H4 (cell line): ENCODE measurements at places on chromosomes 1 and 21. TPM values are rescaled to one million over a fixed set of nuclear protein-coding genes. Genes with fewer than 3 reads are reported as not detected.

GPR89B gene
- total RNA-seq: 12.3 and 15.2 TPM in 2 replicates

PSMA5 gene
- total RNA-seq: 154 and 184 TPM in 2 replicates

SMPDL3B gene
- total RNA-seq: 0.23 and 1.6 TPM in 2 replicates

A3GALT2 gene
- not detected in 2 replicates for total RNA-seq

KCND3 gene
- 0.08 and 0.14 TPM in 2 replicates for total RNA-seq

C1orf105 gene
- total RNA-seq: not detected in 2 replicates

FCRL5 gene
- not detected in 2 replicates for total RNA-seq

ZSWIM5 gene
- total RNA-seq: 1.3 and 1.6 TPM in 2 replicates

KRTAP11-1 gene
- not detected in 2 replicates for total RNA-seq

NEK7 gene
- 28.0 and 36.0 TPM in 2 replicates for total RNA-seq

- no peak for DNase-seq
These were observed 69.3 kb downstream of the CAMK2N1 start for GRCh38 chr1:20416706-20417105.

- DNase-seq: no peak
These were observed 29.3 kb downstream of the MYOG start for GRCh38 chr1:203056516-203056915.

DNA sequence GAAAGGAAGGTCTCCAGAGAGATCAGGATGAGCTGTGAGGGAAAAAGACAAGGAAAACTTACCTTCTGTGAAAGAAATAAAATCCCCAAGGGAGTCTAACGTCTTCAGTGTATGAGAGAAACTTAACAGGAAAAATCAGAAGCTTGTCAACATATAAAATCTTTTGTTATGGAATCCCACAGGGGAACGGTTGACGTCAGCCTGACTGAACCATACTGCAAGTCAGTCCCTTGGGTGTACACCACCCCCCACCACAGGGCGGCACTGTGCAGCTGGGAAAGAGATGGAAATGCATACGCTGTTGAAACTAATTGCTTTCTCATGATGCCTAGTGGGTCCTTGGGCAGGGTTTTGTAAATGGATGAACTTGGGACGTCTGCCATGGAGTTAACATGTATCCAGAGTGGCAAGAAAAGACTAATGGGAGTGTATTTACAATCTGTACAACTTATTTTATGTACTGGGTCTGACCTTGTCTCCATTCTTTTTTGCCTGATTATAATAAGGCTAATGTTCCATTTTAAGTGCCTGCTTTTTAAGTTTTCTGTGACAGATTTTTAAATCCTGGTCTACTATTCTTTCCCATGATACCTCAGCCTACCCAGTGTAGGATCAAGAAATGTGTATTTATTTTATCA, 22.7 kb downstream of the UTP25 start:
- DNase-seq: peak; percentile 85

GRCh38 chr21:25903607-25904006, 168.8 kb downstream of the GABPA start:
- DNase-seq: no peak

DNA sequence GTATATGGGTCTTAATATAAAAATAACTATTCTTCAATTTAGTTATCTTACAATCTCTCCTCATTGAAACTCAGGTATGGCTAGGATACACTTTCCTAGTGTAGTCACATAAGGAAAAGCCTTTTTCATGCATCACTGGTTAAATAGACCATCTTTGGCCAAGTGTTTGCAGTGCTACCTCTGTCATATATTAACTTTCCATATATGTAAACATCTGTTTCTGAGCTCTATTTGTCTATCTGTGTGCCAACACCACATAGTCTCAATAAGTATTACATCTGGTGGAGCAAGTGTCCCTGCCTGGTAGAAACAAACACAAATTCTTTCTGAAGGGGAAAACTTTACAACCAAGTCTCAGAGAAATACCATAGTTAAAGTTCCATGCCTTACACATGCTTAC, 134.6 kb downstream of the TSEN15 start:
- DNase-seq: no peak

GRCh38 chr1:164644268-164644667, 85.3 kb downstream of the PBX1 start:
- DNase-seq: no peak

DNA sequence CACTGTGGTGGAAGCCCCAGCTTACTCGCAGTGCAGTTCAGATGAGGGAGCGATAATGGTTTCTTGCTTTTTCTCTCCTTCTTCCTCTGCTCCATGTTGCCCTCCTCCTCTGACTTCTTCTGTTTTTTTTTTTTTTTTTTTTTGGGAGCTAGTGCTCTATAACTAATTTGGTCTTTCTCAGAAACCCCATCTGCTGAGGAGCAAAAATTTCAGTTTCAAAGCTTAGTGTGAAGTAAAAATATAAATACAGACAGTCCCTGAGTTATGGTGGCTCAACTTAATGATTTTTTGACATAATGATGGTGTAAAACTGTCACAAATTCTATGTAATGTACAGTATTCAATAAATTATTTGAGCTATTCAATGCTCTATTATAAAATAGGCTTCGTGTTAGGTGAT, 120.7 kb downstream of the TBX19 start:
- DNase-seq: no peak

DNA sequence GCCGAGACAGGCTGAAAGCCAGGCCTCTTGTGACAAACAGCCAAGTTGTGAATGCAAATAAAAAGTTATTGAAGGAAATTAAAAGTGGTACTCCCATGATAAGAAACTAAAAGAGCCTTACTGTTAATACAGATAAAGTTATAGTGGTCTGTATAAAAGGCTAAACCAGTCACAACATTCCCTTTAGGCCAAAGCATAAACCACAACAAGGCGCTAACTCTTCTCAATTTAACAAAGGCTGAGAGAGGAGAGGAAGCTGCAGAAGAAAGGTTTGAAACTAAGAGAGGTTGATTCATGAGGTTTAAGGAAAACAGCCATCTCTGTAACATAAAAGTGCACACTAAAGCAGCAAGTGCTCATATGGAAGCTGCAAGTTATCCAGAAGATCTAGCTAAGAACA, 10.7 kb downstream of the C1orf105 start:
- no peak for DNase-seq

DNA sequence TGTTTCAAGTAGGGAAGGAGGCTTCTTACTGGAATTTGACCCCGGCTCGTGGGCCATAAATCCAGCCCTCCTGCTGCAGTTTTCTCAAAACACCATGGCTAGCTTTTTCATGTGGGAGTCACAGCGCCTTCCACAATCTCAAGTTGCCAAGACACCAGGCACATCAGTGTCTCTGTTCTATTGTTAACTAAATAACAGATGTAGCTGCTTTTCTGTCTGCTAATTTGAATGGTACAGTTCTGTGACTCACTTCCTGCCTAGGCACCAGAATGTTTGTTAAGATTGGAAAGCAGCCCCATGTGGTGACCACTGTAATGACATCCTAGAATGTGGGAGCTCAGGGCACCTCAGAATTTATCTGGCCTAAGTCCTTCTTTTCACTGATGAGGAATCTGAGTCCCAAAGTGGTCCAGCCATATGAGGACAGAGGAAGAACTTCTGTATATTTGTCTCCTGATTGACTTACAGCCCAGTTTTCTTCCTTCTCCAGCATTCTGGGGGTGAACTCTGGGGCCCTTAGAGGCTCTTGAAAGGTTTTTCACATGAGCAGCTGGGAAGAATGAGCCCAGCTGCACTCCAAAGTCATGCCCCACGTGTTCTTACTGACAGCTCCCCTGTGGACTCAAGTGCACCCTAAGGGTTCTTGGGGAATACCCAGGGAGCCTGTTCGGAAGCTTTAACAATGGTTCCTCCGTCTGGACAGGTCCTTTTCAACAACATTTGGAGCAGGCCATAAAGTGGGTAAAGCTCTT, 27.5 kb downstream of the TRIM45 start:
- DNase-seq: peak; percentile 81

DNA sequence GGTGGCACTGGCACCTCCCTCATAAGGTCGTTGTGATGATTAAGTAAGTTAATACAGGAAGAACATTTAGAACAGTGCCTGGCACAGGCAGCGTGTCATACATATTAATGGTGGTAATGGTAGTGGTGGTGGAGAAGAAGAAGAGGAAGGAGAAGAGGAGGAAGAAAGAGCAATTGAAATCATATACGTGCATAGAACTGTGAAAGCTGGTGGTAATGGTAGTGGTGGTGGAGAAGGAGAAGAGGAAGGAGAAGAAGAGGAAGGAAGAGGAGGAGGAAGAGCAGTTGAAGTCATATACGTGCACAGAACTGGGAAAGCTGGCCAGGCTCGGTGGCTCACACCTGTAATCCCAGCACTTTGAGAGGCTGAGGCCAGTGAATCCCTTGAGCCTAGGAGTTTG, 121.3 kb upstream of the HOOK1 start:
- no peak for DNase-seq

DNA sequence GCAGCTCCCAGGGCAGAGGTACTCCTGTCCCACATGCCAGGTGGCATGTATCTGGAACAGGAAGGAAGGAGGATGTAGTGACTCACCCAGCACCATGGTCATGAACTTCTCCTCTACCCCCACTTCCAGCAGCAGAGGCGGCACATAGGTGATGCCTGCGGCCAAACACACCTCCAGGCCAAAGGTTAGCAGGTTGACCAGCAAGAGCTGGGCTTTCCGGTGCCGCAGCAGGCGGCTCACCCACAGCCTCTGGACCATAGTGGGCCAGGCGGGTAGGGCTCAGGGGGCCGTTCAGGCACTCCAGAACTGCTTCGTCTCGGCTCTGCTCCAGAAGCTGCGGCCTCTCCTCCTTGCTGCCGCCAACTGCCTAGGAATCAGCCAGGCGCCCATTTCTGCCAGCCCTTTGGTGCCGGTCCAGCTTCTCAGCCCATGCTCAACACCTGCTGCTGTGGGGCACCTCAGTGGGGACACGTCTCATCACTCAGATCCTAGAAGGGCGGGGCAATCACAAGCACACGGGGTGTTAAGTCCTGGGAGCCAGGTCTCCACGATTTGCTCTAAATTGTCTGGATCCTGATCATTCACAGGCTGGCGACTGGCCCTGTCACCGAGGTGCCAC, 15.8 kb downstream of the SLC45A3 start:
- no peak for DNase-seq
